ENCODE measurements at places on chromosomes 6 and 20. TPM values are rescaled to one million over a fixed set of nuclear protein-coding genes. Genes with fewer than 3 reads are reported as not detected.

Gene SSTR4
- total RNA-seq, result not detected

Gene SH3BGRL2
- total RNA-seq, result 24.1 TPM

Gene HDGFL1
- not detected for total RNA-seq

DNA sequence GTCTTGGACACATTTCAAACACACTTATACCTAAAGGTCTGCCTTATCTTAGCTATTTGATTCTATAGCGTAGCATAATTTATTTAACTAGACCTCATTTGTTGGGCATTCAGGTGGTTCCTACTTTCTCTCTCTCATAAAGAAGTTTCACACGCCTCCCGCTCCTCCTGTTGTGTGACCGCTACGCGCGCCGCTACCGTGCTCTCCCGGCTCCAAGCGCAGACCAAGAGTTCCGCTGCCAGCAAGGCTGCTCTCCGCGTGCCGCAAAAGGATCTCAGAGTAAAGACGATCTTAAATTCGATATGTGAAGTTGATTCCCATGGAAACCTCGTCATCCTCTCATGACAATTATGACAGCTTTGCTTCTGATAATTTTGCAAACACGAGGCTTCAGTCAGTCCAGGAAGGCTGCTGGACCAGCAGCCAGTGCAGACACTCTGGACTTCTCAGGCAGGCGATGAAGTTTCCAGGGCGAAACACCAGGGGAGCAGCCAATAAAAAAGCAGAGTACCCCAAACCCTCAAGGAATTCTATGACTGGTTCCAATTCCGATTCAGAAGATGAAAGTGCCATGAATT is 20.4 kb downstream of the PRSS16 start:
- no peaks in the 10 kb centered on the region for H3K4me1 ChIP-seq
- no peaks in the 10 kb centered on the region for H3K36me3 ChIP-seq
- H3K27ac ChIP-seq, result no peak overlapping the region
- H3K4me3 ChIP-seq, result no peak overlapping the region
- DNase-seq, result no peak

DNA sequence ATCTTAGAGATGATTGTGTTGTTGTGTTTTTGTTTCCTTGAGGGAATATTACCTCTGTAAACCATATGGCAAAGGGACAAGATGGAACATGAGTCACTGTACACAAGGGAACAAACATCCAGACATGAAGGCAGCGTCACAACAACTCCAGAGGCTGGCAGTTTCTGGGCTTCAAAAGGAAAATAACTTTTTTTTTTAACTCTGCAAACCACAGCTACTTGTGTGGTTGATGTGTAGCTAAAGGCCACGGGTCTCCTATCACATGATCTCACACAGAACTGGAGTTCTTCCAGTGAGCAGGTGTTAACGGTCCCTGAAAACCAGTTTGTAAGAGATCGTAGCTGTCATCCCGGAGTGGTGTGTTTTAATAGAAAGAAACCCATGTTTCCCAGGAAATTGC is 33.2 kb upstream of the HBS1L start:
- H3K27me3 ChIP-seq, result no peaks in the 10 kb centered on the region
- no peaks in the 10 kb centered on the region for H3K4me1 ChIP-seq
- H3K4me3 ChIP-seq, result no peak overlapping the region
- no peak overlapping the region for H3K27ac ChIP-seq

- no peak overlapping the region for H3K4me3 ChIP-seq
- no peak for DNase-seq
Measured at GRCh38 chr20:61888101-61888865, 177.4 kb downstream of the TAF4 start.
